ENCODE measurements at places on chromosomes 7 and 10.

- no peak for DNase-seq
These were observed 418.6 kb upstream of the NPVF start for GRCh38 chr7:25646726-25647413.

- no peak for DNase-seq
These were observed 225.4 kb downstream of the PAXIP1 start for GRCh38 chr7:154777489-154777888.

- DNase-seq: no peak
These were observed 10.2 kb downstream of the BRI3 start for GRCh38 chr7:98291717-98292116.

DNA sequence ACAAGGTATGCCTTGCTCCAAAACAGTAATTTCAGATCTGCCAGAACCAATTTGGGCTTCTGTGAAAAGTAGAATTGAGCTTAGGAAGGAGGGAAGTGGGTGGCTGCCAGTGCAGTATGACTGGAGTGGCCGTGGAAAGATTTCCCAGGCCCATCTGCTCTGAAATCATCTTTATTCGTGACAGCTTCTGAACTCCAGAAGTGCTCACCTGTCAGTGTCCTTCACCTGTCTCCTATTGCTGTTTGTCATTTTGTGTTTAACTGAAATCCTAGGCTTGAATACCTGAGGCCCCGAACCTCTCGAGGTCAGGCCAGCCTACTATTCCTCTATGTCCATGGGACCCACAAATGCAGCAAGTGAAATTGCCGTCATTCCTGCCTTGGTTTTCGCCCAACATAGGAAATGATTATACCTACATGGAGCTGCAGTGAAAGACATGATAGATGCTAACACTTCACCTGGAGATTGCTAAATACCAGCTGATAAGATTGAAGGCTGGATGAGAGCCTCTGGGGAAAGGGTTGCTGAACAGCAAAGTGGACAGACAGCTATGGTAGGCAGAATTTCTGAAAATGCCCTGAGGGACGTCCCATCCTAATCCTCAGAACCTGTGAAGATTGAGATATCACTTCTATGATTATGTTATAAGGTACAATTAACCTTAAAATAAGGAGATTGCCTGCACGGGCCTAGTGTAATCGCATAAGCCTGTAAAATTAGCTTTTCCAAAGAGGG lies 82.1 kb downstream of the C1GALT1 start:
- DNase-seq: no peak

- DNase-seq: no peak
These were observed 15.9 kb downstream of the CUL2 start for GRCh38 chr10:35074266-35074665.

DNA sequence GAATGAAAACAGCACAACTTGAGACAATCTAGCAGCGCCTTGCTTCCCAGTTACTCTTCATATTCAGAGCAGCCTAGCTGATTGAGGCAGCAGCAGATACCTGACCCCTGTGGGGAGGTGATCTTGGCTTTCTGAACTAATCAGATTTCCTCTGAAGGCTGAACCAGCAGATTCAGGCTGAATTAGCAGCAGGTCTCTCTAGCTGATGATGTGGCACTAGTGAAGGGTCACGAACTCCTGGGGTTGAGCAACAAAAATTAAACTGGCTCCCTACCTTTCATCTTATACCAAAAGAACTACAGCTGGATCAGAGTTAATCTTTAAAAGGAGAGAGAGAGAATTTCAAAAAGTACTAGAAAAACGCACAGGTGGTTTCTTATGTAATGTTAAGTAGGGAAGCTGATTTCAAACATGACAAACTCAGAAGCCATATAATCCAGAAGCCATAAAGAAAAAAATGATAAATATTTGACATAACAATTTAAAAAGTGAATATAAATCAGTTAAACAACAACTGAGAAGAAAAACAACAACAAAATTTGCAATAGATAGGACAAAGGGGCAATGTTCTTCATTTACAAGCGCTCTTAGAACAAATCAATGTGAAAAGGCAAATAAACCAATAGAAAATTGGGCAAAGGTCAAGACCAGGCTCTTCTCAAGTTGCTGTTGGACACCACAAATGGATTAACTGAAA lies 13.5 kb downstream of the SLC25A13 start:
- no peak for DNase-seq

DNA sequence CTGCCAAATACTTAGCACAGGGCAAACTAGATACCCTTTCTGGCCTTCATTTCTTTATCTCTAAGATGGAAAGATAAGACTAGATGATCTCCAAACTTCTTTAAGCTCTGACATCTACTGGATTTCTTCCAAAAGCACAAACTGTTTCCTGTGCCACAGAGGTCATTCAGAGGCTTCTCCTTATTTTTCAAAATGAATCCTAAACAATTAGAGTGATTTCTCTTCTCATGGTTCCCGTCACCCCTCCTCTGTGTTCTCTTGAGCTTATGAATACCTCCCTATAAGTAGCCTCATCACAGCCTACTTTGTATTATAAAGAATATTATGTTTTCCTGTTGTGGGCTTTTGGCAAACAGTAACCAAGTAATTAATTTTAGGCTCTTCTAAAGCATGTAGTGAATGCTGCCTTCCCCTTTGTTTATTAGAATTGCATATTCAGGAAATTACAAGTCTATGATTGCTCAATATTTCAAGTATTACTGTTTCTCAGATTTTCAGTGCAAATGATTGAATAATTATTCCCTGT lies 179.5 kb downstream of the REEP3 start:
- DNase-seq: no peak

DNA sequence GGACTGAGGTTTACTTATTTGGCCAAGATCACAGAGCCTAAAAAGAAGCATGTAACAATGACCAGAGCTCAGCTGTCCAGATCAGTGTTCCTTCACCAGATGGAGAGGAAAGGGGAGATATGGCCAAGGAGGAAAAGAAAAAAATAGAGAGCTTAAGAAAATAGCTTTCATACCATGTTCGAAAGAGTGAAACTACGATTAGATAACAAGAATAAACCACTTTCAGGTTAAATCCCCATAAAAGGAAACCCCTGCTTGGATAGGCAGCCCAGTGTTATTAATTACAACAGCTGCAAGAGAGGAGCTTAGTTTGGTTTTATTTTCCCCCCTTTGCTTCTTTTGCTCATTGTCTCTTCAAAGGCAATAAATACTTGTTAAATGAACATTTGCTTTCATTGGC lies 160.8 kb downstream of the ZNF438 start:
- no peak for DNase-seq

DNA sequence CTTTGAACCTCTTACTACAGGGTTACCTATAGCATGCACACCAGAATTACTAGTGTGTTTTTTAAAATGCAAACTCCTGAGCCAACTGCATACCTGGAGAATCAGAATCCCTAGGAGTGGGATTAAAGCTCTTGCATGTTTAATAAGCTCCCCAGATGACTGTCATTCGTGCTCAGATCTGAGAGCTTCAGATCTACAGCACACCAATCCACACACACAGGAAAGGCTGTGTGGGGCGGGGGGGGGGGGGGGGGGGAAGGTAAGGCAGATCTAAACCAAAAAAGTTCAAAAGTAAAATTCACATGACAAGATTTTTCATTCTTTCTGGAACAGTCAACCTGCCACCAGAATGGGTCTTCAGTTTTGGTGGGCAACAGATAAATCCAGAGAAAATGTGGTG lies 5.5 kb downstream of the FAM3C start:
- DNase-seq: no peak

- DNase-seq: no peak
These were observed 42.5 kb downstream of the C7orf25 start for GRCh38 chr7:42869131-42870020.

DNA sequence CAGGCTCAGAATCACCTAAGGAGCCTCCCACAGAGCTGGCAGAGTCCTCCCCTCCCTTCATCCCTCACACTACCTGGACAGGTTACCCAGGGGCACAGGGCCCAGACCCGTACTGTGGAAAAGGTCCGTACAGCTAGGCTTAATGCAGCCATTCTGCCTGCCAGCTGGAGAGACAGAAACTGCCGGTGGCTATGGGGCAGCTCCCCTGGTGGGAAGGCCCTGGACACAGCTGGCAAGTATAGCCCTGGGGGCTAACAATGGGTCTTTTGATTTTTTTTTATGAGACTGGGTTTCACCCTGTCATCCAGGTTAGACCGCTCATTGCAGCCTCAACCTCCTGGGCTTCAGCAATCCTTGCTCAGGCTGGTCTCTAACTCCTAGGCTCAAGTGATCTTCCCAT lies 68.3 kb downstream of the GNA12 start:
- no peak for DNase-seq

GRCh38 chr10:101563007-101563406 lies 25.1 kb downstream of the POLL start:
- DNase-seq: no peak

- DNase-seq: no peak
These were observed 25.8 kb downstream of the BTRC start for GRCh38 chr10:101379663-101380352.

GRCh38 chr10:131016556-131016955 lies 295.0 kb downstream of the TCERG1L start:
- DNase-seq: no peak

- no peak for DNase-seq
These were observed 1087.1 kb upstream of the POT1 start for GRCh38 chr7:126016722-126017121.

DNA sequence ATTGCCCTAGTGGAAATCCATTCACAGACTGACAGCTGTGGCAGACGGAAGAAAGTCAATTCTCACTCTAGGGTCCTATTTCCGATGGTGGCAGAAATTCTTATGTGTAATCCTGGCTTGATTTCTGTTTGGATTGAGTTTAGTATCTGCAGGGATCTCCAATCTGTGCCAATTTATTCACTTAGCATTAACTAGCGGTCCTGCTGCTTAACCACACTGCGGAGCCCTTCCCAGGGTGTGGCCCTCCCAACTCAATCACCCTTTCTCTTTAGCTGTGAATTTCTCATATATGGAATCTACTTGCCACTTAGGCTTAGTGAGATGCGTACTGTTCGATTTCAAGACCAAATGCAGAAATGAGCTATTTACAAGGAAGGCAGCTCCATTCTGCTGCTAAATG lies 215.7 kb downstream of the SFMBT2 start:
- no peak for DNase-seq

- DNase-seq: no peak
These were observed at the start of gene SLC39A12 for GRCh38 chr10:17951868-17952371. TSS of gene SLC39A12 (plus strand) at chr10:17951918. CDS start at chr10:17953277, 1,359 bp downstream.

- DNase-seq: no peak
These were observed 21.8 kb downstream of the NUDT13 start for GRCh38 chr10:73131913-73132686.

DNA sequence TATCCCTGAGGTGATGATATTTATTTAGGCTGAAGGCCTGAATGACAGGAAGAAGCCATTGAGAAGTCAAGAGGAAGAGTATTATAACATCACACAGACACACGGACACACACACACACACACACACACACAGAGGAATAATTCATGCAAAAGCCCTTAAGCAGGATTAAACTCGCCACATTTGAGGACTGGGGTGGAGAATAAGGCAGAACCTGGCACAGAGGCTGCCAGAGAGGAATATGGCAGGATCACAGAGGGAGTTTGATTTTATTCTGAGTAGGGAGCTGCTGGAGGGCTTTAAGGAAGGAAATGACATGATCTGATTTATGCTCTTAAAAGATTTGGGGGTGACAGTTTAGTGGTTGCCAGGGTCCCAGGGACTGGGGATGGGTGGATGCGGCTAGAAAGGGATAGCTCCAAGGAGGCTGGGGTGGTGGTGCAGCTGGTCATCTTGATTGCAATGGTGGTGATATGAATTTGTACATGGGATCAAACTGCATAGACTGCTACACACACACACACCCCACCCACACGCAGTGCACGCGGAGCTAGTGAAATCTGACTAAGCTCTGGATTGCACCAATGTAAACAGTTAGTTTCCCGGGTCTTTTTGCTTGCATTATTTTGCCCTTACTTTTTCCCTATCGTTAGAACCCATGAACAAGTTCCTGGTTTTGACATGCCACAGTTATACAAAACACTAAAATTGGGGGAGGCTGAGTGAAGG lies 11.2 kb downstream of the SMURF1 start:
- no peak for DNase-seq

All from amniotic stem cell (primary cell).